ENCODE measurements at places on chromosomes 1 and 21.
A peak's percentile ranks its signal among the peaks of the same experiment; 100 is the strongest.

DNA sequence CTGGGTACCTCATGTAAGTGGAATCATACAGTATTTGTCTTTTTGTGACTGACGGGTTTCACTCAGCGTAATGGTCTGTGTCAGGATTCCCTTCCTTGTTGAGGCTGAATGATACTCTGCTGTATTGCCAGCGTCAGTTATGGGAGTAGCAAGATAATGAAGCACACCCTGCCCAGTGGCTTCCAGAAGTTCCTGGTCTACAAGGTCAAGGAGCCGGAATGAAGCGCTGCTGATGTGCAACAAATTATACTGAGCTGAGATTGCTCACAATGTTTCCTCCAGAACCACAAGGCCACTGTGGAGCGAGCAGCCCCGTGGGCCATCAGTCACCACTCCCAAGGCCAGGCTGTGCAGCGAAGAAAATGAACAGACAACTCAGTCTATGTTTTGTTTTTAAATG, 24.0 kb upstream of the TDRD10 start:
- DNase-seq: peak; percentile 84

DNA sequence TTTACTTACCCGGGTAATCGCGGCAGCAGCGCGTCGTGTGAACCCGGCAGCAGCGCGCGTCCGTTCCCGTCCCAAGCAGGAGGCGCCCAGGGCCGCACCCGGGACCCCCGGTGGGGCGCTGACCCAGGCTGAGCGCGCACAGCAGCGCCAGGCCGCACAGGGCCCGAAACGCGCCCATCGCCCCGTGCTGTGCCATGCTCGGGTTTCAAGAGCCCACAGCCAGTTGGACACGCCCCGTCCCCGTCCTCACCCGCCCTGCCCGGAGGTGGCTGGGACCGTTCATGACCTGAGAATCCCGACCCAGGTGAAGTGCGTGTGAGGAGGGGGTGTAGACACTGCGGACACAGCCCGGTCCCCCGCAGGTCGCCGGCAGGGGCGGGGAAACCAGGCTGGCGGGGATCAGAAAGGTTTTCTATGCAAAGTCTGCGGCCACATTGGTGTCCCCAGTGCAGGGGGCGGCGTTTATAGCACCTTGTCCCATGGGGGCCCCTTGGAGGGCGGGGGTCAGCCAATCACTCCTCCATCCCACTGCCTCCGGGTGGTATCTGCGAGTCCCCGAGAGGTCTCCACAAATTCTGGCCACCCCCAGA, at the start of gene TNFRSF18:
Gene TNFRSF18 (minus strand): TSS at position 217 of the 590 bp plus-strand sequence. CDS start 21 bp downstream, at position 196.
- no peak for DNase-seq

DNA sequence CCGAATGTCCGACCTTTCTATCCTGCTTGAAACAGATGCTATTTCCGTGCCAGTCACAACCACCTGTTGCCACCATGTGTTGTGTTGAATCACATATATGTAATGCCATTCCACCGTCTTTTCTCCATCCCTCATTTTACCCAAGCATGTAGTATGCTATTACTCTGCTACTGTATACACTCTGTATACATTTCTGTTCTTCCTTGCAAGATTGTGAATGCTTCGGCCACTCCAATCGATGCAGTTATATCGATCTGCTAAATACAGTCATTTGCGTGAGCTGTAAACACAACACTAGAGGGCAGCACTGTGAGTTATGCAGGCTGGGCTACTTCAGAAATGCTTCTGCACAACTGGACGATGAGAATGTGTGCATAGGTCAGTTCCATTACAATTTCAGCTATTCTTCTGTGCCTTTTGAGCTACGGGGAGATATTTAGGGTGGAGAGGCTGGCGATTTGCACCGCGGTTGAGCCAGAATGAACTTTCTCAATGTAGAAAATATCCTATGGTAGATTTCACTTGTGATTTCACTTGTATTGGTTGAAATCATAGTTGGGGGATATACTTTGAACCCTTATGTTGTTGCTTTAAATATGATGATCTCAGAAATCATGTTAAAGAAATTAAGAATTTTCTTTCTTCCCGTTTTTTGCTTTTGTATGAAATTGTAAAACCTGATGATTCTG, 289.8 kb downstream of the NTNG1 start:
- DNase-seq: peak; percentile 33

GRCh38 chr1:7594714-7595295, 176.3 kb upstream of the VAMP3 start:
- DNase-seq: no peak

DNA sequence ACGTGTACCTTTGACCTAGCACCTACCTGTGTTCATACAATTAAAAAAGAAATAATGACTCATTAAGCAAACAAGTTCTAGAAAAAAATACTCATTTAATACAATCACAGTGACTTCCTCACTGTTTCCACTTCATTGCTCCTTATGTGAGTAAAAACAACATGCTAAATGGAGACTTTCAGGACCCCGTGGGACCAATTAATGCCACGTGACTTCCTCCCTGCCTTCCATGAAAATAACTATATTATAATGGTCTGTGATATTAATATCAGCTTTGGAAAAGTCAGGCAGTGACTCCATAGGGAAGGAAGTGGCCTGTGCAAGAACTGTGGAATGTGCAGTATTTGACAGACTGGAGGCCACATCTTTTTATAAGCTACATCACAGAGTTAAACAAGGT, 337.8 kb downstream of the HLX start:
- no peak for DNase-seq

DNA sequence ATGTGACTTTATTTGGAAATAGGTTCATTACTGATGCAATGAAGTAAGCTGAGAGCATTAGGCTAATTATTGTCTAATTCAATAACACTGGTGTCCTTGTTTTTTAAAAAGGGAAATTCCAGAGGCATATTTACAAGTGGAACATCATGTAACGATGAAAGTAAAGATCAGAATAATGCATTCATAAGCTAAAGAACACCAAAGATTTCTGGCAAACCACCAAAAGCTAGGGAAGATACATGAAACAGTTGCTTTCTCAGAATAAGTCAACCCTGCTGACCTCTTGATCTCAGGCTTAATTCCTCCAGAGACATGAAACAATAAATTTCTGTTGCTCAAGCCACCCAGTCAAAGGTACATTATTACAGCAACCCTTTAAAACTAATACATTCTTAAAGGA, 20.3 kb upstream of the IFI16 start:
- no peak for DNase-seq

DNA sequence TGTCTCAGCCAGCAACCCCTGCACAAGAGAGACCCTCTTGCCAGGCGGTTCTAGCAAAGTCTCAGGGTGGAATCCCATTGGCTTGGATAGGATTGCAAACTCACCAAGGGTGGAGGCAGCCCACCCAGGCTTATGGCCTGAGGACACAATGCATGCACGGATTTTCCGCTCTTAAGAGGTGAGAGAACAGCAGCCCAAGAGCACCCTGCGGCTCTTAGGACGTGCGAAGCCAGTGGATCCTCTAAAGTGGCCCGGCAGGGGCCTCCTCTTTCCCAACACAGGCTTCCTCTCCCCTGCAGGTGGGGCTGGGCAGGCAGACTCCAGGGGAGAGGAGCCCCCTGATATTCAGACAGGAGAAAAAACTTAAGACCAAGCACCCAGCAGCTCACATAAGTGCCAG, 31.2 kb upstream of the TMEM51 start:
- DNase-seq: no peak
